ENCODE measurements at places on chromosomes 7 and 10.
A peak's percentile ranks its signal among the peaks of the same experiment; 100 is the strongest.

GRCh38 chr7:2374830-2375728 lies 20.5 kb downstream of the EIF3B start:
- no peak for DNase-seq

- DNase-seq, result peak; percentile 6
Measured at GRCh38 chr10:61975391-61975932, 74.0 kb downstream of the ARID5B start.

- no peak for DNase-seq
Measured at GRCh38 chr7:55563596-55564325, 8.5 kb downstream of the VOPP1 start.

GRCh38 chr7:81754918-81755696 lies 14.7 kb downstream of the HGF start:
- DNase-seq, result no peak

DNA sequence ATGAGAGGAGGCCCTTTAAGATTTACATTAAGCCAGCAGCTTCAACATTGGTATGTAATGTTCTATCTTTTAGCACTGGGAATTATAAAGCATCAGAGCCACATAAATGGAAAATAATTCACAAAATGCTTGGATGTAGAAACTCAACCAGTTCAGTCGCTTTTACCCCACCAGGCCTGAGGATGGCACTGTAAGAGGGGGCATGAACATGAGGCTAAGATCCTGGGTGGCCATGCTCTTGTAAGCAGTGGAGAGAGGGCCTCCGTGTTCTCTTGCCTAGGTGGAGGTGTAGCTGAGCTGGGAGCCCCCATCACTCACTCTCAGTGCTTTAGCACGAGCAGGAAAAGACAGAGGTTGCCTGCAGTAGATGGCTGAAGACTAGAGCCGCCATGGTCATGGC lies 238.8 kb downstream of the FANK1 start:
- DNase-seq, result peak; percentile 4

DNA sequence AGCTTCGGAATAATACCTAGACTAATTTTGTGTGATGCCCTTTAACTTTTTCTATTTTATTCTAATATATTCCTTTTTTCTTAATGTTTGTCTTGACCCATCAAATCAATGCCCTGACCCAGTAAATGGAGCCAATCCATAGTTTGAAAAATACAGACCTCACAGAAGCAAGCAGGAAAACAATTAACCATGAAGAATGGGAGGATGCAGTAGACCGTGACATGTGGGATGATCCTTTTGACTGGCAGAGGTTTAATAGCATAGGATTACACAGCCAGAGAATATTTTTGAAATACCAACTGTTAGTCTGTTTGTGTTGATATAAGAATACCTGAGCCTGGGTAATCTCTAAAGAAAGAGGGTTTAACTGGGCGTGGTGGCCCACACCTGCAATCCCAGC lies 142.6 kb upstream of the NEBL start:
- DNase-seq, result no peak

- DNase-seq, result no peak
Measured at GRCh38 chr7:30930621-30931020, 19.0 kb downstream of the AQP1 start.

DNA sequence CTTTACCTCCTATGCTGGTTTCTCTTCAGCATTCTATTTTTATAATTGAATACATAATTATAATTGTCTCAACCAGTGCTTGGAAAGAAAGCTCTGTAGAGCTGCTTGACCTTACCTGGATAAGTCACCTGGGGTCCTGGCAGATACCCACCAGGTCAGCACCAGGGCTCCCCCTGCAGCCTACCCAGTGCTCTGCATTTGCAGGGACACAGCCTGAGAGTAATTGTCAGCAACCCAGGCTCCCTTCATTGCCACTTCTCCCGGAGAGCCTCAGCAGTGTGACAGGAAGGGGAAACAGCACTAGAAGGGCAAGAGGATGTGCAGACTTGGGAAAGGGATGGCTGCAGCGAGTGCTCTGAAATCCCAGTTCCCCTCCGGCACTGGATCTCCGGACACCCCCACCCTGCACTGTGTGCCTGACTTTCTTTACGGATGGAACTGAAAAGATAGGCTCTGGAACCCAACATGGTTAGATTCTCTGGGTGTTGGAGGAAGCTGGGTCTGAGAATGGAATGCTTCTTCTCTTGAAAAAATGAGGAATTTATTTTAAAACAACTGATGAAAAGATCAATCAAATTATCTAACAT lies 11.4 kb upstream of the PAX4 start:
- DNase-seq, result no peak

DNA sequence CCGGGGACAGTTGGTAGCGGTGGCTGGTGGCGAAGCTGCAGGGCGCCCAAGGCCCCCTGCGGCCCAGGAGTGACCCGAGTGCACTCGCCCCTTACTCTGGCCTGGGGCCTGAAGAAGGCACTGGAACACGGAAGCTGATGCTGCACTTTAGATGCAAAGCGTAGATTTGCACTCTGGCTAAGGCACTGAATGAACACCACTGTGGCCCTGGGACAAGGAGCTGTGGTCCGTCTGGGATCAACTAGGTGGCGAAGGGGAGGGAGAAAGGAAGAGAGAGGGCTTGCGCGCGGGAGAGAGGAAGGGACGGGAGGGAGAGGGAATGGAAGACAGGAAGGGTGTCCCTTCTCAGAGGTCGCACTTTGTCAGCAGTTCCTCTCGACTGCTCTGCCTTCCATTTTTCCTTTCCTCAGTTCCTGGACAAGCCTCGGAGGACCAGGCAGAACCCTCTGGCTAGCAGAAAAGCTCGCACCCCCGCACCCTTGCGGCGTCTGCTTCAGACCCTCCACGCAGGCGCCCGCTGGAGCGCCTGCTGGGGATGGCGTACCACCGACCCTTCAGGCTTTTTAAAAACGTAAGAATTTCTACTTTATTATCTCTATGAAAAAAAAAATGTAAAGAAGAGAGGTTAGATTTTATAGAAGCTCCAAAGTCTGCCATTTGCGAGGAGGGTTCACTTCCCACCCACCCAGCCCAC lies 1.2 kb downstream of the FERD3L start:
- no peak for DNase-seq

- DNase-seq, result peak; percentile 9
Measured at GRCh38 chr10:132272231-132272971, 35.3 kb downstream of the STK32C start.

DNA sequence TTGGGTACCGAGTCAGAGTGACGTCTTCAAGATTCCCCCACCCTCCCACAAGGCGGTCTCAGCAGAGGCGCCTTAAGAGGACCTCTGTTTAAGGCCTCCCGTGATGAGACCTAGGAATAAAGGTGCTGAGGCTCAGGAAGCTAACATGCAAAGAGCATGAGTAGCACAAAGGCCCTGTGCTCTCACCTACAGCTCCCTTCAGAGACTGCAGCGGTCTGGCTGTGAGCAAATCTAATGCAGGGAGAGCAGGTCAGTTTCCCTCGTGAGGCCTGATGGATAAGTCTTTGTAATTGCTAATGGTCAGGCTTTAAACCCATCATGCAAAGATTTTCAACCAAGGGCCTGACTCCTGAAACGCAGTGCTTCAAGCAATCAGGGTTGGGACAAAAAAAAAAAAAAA lies 909.3 kb upstream of the GHITM start:
- no peak for DNase-seq

DNA sequence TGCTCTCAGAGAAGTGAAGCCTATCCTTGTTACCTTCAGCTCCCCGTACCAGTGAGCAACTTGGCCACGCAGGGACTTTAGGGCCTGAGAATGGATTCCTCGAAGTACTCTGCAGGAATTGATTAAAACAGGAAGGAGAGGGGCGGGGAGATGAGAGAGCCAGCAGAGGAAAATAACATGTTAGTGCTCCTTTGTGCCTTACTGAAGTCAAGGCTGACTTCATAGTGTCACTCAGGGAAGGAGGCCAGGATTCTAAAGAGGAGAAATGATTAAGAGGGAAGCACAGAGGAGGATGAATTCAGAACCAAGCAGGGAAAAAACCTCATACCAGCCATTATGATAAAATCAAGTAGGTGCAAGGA lies 195.6 kb upstream of the RHOBTB1 start:
- DNase-seq, result no peak

- DNase-seq, result no peak
Measured at GRCh38 chr7:3083350-3083749, 39.7 kb upstream of the CARD11 start.

GRCh38 chr10:125016611-125017202 lies 74.8 kb downstream of the ZRANB1 start:
- DNase-seq, result no peak

DNA sequence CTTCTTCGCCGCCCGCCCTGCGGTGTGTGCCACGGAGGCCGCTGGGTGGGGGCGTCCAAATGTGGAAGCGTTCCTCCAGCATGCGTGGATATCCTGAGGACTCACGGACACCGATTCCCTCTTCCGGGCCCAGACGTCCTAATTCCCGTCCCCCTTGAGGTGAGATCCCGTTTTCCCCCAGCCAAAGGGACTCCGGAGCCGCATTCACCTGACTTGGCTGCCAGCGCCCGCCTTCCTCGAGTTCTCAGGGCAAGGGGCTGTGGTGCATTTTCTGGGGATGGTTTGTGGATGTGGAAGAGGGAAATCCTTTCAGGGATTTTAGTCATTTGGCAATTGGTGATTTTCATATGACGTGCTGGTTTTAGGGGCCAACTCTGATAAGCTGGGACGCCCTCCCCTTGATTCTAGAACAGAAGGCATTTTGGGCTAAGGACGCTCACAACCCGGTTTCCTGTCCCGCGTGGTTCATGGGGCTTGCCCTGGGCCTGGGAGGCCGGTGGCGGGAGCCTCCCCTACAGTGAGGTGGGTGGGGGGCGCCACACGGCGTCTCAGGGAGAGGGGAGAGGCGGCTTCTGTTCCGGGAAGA lies 165.4 kb downstream of the ACTR3B start:
- no peak for DNase-seq

DNA sequence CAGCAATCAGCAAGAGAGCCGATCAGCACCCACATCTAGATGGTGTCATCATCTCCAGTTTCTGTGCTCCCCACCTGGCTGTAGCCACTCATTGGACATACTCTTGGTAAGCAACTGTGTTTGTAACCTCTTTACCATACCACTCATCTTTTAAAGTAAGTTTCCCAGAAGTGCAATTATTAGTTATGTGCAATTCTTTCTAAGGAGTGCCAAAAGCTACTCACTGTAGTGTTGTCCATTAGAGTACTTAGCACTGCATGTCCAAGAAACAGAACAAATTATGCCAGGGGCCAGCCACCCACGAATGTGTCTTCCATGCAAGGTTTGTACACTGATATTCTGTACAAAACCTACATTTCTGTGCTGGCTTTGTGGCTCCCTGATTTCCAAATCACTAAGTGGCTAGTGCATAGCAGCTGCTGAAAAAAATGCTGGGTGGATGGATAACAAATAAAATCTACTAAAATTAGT lies 131.9 kb downstream of the SRPK2 start:
- no peak for DNase-seq

DNA sequence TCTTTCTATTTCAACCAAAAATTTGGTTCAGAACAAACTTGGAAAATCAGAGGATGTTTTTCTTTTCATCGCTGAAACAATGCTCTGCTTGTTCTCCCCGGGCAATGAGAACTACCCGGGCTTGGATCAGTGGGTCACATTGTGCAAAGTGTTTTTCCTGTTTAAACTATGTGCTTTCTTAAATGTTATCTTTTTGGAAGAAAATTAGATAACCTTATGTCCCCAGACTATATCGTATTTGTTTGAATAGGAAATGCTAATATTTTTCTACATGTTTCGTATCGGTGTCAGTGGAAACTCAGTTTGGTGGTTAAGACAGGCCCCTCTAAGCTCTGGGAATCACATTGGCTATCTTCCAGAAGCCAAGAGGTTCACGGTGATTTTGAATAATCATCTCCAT lies 319.5 kb upstream of the NFE2L3 start:
- DNase-seq, result no peak

GRCh38 chr10:8365935-8366911 lies 311.7 kb downstream of the GATA3 start:
- peak; percentile 30 for DNase-seq

- DNase-seq, result no peak
Measured at GRCh38 chr7:21966271-21966670, 20.6 kb upstream of the CDCA7L start.

DNA sequence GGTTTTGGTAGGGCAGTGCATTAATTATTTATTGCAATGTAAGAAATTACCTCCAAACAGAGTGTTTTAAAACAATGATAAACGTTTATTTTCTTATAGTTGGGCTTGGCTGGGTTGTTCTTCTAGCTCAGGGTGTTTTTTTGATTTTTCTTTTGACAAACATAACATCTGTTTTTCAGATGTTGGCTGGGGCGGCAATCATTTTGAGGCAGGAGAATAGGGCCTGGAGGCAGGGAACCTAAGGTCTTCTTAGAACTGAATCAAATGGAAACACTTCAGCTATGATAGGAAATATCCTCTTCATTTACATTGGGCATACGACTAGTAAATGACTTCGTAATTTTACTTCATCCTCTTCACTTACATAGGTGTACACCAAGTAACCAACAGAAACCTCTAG lies 47.4 kb upstream of the NAMPT start:
- DNase-seq, result no peak

GRCh38 chr10:117112220-117112619 lies 25.9 kb downstream of the VAX1 start:
- no peak for DNase-seq

DNA sequence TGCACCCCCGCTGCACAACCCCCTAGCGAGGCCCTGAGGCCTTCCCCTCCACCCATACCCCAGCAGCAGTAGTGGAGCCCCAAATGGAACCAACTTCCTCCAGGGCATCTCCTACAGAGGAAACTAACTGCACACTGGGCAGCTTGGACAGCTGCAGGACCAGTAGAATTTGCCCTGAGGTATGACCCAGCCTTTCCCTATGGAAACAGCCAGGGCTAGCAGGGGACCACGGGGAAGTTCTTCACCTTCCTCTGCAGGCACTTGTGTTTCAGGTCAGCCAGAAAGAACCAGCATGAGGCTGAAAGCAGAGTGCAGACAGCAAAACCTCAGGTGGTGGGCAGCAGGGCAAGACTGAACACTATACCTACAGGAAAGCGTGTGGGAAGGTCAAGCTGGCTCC lies 5.7 kb upstream of the EEPD1 start:
- no peak for DNase-seq

GRCh38 chr10:1625079-1625478 lies 112.2 kb downstream of the ADARB2 start:
- no peak for DNase-seq

GRCh38 chr7:44819292-44819691 lies 22.8 kb downstream of the PPIA start:
- DNase-seq, result no peak

- DNase-seq, result no peak
Measured at GRCh38 chr10:19451937-19452336, 364.3 kb upstream of the PLXDC2 start.

DNA sequence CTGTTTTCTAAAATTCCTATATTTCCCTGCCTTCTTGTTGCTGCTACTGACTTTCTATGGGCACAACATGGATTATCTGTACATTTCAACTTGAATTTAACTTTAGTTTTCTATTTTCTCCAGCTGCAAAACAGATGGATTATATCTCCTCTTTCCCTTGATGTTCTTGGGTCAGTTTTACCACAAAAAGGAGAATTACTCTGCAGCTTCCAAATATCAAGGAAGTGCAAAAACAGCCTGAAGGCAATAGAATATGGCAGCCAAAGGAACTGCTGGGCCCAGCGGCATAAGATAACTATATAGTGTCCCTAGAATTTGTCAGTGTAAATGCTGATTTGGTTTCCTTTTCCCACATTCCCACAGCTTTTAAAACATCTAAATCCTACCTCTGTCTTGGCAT lies 29.1 kb downstream of the CPED1 start:
- DNase-seq, result no peak

- no peak for DNase-seq
Measured at GRCh38 chr7:24781106-24781505, 23.8 kb upstream of the GSDME start.

Measured in MG63 (cell line).